ENCODE measurements at places on chromosomes 6 and 20.

- peak; percentile 70 for DNase-seq
Measured at GRCh38 chr6:120826253-120826652, 508.0 kb downstream of the TBC1D32 start.

- DNase-seq: no peak
Measured at GRCh38 chr6:148435386-148435785, 92.7 kb downstream of the SASH1 start.

DNA sequence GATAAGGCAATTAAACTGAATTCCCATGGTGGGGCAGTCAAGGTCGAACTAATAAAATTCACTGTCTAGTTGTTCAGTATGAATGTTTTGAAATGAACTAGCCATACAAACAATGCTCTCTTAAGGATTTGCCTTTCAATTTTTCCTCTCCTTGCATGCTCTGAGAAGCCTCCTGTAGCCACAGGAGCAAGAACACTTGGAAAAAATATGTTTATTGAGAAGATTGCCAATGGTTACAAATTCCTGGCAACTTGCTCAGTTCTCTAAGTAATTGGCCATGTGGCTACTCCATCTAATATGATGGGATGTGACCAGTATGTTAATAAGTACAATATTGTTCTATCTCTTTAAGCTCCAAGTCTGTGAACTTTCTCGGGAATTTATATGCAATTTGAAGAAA lies 49.4 kb downstream of the FUT9 start:
- DNase-seq: no peak

GRCh38 chr20:62666736-62667529 lies 24.6 kb downstream of the SLCO4A1 start:
- no peak for DNase-seq

DNA sequence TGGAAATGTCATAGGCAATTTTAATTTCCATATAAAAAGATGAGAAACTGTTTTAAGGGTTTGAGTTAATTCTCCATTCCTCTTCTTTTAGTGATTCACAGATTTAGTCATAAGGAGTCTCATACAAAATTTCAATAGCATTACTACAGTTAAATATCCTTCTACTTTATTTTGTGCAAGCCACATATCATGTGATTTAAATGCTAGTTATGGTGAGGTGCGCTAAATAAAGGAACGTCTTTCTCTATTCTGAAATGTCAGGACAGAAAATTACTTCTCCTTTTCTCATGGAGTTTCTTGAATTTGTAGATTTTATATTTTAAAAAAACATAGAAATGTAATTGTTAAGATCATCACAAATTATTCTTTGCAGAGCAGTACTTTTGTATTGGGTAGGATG lies 50.0 kb upstream of the SUPT3H start:
- no peak for DNase-seq

- no peak for DNase-seq
Measured at GRCh38 chr20:26163890-26164289, 467.2 kb upstream of the ZNF337 start.

DNA sequence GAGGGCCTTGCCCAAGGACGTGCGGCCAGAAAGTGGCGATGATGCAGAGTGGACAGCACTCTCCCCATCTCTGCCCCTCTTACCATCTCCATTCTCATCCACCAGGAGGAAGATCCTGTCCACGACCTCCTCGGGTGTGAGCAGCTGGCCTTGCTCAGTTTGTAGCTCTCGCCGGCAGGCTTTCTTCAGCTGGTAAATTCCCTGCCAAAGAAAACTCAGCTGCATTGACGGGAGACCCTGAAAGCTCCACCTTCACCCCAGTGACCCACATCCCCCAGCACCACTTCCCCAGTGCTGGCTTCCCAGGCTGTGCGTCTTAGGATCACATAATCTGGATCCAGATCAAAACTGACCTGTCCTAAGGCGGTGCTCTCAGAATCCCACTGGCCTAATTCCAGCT lies 9.2 kb downstream of the GUCA1B start:
- DNase-seq: no peak

DNA sequence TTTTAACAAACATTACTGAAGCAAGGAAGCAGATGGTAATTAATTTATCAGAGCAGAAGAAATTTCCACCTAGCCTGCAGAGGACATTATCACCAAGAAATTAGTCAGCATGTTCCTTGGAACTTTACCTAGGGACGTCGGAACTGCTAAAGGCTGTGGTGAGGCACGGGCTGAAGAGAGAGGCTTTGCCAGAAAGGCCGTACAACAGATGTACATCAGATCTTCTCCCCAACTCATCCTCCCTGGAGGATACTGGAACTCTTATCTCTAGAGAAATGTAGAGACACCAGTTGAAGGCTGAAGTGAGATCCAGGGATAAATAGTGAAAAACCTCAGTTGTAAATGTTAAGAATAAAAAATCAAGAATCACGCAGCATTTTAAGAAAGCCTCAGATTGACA lies 257.1 kb downstream of the SAMD5 start:
- no peak for DNase-seq

DNA sequence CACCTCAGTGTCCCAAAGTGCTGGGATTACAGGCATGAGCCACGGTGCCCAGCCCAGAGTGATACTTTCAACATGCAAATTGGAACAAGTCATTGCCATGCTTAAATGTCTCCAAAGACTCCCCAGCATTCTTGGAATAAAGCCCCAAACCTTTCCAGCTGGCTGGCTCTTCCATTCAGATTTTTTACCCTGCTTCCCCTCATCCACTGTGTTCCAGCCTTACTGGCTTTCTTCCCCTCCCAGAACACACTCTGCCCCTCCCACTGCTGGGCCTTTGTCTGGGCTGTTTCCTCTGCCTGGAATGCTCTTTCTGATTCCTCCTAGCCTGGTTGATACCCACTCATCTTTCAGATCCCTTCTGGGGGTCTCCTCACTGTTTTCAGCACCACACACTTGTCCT lies 40.1 kb upstream of the NNAT start:
- DNase-seq: no peak

GRCh38 chr6:109998159-109998785 lies 20.2 kb downstream of the GPR6 start:
- DNase-seq: no peak

GRCh38 chr6:148239801-148240460 lies 102.7 kb upstream of the SASH1 start:
- no peak for DNase-seq

GRCh38 chr20:1338801-1339200 lies 9.9 kb upstream of the SDCBP2 start:
- DNase-seq: no peak

DNA sequence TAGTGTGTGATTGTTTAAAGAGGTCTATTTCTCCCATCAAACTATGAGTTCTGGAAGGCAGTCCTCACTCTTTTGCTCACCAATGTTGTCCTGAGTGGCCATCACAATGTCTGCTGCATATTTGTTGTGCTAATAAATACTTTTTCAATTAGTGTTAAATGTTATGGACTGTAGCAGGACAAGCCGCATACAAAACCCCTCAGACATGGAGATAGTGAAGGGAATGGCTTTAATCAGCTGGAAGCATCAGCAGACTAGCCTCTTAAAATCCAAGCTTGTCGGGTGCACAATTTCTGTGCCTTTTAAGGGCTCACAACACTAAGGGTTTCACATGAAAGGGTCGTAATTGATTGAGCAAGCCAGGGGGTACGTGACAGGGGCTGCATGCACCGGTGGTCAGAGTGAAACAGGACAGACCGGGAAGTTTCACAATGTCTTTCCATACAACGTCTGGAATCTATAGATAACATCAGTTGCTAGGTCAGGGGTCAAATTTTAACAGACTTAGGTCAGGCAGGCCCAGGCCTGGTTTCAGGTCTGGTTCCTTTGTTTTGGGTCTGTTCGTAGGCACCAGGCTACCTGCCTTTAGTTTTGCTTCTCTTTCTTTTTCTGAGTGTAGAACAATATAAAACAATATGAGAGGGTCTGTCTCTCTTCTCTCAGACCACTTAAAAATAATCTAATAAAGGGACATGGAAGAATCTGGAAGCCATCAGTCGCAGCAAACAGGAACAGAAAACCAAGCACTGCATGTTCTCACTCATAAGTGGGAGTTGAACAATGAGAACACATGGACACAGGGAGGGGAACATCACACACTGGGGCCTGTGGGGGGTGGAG lies 327.6 kb upstream of the HTR1E start:
- DNase-seq: peak; percentile 24

DNA sequence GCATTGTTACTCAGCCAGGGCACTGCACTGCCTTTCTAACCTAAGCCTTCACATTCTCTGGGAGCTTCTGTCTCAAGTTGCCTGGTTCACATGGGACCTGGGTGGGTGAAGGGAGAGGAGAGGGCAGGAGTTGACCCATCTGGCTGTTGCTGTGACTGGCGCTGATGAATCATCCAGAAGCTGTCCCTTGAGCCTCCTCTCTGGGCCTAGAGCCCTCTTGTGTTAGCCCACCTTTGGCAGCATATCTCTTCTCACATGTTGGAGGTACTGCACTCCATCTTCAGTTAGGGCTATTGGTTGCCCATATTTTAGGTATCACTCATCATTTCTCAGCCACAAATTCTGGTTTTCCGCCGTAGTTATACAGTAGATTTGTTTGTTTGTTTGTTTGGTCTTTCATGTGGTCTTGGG lies 19.8 kb downstream of the XRN2 start:
- DNase-seq: no peak

DNA sequence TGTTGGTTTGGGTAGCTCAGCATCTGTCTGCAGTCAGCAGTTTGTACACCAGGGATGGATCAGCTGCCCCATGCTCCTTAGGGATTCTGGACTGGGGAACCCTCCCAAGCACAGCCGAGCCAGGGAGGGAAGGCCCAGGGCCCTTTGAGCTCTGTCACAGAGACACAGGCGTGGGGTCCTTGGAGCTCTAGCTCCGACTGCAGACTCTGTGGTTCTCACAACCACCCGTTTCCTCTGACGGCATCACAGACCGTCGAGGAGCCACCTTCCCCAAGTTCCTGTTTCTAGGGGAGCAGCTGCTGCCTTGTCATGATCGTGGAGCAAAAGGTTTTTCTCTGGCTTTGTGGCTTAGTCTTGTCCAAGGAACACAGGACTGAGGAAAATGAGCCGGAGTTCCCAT lies at the start of gene SLA2:
Gene SLA2 (minus strand): TSS at position 199 of the 400 bp plus-strand sequence. CDS start 4,861 bp downstream, outside the sequence.
- DNase-seq: no peak

GRCh38 chr6:129681913-129682205 lies 28.1 kb downstream of the ARHGAP18 start:
- no peak for DNase-seq

DNA sequence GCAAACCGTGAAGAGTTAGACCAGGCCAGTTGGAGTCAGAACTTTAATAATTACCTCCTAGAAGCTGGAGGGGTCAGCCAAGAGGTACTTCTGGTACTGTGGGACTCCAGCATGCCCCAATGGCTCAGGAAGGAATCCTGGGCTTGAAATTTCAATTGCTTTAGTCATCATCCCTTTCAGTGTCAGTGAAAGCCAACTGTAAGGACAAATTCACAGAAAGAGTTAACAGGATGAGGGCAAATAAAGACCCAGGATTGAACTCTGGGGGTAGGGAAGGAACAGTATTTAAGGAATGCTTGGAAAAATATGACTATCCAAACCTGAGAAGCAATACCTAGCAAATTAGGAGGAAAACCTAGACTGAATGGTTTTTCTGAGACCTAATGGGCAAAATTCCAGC lies 735.1 kb upstream of the MARCKS start:
- DNase-seq: peak; percentile 18

DNA sequence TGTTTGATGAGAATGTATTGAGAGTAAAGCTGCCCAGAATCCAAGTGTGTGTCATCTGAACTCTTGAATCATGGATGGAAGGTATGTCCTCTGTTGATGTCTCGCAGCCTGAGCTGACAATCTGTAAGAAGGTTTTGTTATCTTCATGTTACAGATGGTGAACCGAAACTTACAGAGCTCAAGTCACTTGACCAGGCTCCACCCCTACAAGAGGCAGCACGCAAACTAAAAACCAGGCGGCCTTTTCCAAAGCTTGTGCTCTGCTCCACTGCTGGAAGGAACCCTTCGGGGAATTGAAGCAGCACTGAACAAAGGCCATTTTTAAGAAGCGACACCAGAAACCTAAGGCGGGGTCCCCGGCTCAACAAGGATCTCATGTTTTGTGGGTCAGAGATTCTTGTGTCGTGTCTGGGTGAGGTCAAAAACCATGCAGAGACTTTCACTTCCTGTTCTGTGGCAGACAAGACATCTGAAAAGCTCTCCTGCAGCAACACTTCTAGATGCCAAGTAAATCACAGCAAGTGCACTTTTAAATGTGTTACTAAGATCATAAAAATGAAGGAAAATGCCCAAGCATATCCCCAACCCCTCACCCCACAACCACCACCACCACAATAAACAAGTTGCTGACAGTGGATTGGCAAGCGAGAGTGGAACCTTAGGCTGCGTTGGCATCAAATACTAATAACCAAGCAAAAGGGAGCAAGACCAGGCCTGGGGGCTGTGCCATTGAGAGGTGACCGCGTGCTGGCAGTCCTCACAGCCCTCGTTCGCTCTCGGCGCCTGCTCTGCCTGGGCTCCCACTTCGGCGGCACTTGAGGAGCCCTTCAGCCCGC lies 27.3 kb downstream of the NQO2 start:
- DNase-seq: peak; percentile 29

DNA sequence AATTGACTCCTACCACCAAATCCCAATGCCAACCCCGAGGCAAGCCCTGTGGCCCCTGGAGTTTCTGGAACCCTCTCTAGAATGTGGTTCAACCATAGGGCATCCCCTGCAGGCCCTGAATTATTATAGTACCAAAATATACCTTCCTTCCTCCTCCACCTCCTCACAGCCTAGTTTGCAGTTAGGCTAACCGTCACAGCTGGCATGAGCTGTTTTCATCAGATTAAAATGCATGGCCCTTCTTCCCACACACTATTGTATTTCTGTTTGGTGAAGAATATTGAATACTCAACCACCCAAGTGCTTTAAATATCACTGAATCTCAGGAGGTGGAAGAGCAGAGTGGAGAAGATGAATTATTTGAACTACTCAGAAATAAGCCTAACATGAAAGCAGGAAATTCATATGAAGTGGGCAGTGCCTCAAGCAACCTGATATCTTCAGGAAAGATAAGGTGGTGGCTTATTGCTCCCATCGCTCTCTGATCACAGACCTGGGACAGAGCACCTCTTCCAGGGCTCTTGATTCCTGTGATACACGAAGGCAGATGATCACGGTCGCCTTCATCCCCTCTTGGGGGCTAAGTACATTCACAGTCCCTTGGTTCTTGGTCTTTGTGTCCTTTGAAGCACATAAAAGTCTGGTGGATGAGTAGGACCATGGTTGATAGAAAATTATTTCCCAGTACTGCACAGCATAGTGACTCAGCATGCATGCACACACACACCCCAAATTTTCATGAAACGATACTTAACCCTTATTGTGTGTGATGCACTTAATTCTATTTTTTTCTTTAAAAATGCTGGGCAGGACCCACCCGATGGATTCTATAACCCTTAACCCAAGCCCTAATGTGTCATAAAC lies 90.9 kb downstream of the PSMG4 start:
- no peak for DNase-seq

DNA sequence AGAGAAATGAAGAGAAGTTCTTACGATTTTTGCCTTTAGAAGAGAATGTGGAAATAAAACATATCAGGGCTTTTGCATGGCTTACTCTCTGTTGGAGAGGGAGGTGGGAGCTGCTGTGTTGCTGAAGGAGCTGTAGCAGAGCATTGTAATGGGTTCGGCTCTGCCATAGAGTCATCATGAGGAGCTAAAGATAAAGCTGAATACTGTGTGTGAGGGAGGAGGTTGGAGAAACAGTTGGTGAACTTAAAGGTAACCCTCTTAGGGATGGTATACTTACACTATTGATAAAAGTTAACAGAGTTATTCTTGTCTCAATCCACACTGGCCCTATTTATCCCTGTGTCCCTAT lies 34.8 kb downstream of the CTNNBL1 start:
- no peak for DNase-seq

- DNase-seq: peak; percentile 51
Measured at GRCh38 chr6:35096129-35096862, 44.8 kb downstream of the TCP11 start.
